ENCODE measurements at places on chromosomes 4 and X. TPM values are rescaled to one million over a fixed set of nuclear protein-coding genes. Genes with fewer than 3 reads are reported as not detected.
A peak's percentile ranks its signal among the peaks of the same experiment; 100 is the strongest.

- DNase-seq = no peak
Observed at GRCh38 chr4:98619180-98619579, 39.2 kb downstream of the TSPAN5 start.

DNA sequence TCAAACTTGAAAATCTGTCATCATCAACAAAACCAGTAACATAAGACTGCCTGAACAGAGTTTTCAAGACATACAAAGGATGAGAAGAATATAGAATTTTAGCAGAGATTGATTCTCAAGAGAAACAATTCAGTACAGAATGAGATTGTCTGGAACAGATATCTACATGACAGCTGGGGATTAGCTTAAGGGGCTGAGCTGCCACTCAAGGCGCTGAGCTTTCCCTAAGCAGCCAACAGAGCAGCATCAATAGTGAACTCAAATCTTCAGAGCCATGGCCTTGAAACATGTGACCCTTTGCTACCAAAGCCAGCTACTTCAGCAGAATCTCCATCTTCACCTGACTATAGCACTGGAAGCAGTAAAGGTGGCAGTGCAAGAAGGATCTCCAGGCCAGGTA is 24.3 kb upstream of the PCDH10 start:
- peak; percentile 4 for DNase-seq

- peak; percentile 95 for DNase-seq
Observed at GRCh38 chr4:6885953-6886557, 23.6 kb upstream of the TBC1D14 start.

GRCh38 chrX:7347465-7347864 is 199.5 kb upstream of the PUDP start:
- no peak for DNase-seq

DCAF8L2 gene
- total RNA-seq = not detected

Data from osteoblast (primary cell).